ENCODE measurements at places on chromosomes 5 and 9. TPM values are rescaled to one million over a fixed set of nuclear protein-coding genes. Genes with fewer than 3 reads are reported as not detected.

The SPINK4 gene
- not detected for total RNA-seq

The PCAT7 gene
- 1.3 TPM for total RNA-seq

- DNase-seq: peak; percentile 82
These were observed 679 bp downstream of the B4GALT1 start for GRCh38 chr9:33166231-33167083.

DNA sequence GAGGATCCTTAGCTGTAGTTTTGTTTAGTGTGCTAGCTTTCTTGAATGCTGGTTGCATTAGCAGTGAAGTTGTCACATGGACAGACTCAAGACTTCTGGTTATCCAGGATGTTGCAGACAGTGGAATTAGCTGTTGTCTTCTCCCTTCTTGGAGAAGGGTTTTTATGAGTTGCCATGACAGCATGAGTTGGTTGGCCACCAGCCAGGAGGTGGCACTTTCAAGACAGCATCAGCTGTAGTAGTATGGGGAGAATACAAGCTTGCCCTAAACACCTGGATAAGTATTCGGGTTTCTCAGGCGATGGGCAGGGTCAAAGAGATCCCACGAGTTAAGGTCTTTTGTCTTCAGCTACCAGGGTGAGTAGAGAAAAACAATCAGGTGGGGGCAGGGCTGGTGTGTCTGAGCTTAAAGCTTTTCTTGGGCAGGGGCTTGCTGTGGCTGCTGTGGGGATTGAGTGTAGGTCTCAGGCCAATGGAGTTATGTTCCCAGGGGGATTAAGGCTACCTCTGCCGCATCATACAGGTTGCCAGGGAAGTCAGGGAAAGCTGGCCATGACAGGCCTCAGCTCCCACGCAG lies 7.7 kb upstream of the C5orf47 start:
- no peak for DNase-seq

- DNase-seq: no peak
These were observed 23.7 kb upstream of the PTGES start for GRCh38 chr9:129776566-129776937.

GRCh38 chr5:76582230-76583162 lies 40.7 kb downstream of the F2RL2 start:
- no peak for DNase-seq

All from H7 (cell line).